ENCODE measurements at places on chromosomes 7 and 10. TPM values are rescaled to one million over a fixed set of nuclear protein-coding genes. Genes with fewer than 3 reads are reported as not detected.

Gene HYAL4
- not detected for polyA plus RNA-seq

Gene CNPY1
- not detected for polyA plus RNA-seq

Gene ACSL5
- polyA plus RNA-seq, result 52.3 TPM

Gene CHAT
- not detected for polyA plus RNA-seq

Gene STRIP2
- polyA plus RNA-seq, result 0.08 TPM

Gene ANKRD61
- 0.24 TPM for polyA plus RNA-seq

Gene PRSS2
- polyA plus RNA-seq, result not detected

Gene FAM13C
- not detected for polyA plus RNA-seq

Gene CALHM2
- 35.0 TPM for polyA plus RNA-seq

Gene AKR1C4
- not detected for polyA plus RNA-seq

Gene OR2A5
- not detected for polyA plus RNA-seq

Gene SVOPL
- polyA plus RNA-seq, result not detected

Gene PILRA
- polyA plus RNA-seq, result 2.3 TPM

Gene SLK
- polyA plus RNA-seq, result 3.0 TPM
